ENCODE measurements at places on chromosomes 2 and 18. TPM values are rescaled to one million over a fixed set of nuclear protein-coding genes. Genes with fewer than 3 reads are reported as not detected.

DNA sequence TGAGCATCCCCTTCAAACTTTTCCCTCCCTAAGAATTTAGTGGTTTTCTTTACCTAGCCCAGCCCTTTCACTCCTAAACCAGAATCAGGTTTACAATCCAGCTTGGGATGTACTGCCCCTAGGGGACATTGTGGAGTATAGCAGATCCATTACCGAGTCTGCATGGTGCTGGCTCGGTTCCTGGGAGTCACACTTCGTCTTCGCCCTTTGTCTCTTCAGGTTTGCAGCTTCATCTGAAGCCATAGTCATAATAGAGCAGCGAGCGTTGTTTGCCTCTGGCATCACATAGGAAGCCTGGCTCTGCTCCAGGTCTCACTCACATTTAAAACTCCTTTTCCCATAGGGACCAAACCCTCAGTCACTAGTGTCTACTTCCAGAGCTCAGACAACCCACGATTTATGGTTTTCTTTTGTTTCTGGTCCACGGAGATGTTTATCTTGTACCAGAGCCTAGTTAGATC is 16.8 kb upstream of the LYPD6 start:
- DNase-seq = no peak

GRCh38 chr2:241686324-241686649 is 328 bp downstream of the DTYMK start:
- no peak for DNase-seq

SDC1 gene
- 1.4 TPM for total RNA-seq

DNA sequence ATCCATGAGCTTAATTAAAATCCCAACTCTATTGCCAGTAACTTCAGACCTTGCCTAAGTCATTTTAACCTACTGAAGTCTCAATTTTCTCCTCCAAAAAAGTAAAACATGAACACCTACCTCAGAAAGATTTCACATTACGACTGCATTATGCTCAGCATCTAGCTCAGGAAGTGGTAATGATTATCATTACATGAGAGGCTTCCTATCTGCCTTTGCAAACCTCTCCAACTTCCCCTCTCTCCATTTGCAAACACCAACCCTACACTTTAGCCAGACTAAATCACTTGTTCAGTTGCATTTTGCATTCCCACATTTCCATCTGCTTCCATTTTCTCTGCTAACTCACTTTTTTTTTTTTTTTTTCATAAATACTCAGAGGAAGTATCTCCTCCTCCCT is 6.8 kb downstream of the SLC38A11 start:
- no peak for DNase-seq

DNA sequence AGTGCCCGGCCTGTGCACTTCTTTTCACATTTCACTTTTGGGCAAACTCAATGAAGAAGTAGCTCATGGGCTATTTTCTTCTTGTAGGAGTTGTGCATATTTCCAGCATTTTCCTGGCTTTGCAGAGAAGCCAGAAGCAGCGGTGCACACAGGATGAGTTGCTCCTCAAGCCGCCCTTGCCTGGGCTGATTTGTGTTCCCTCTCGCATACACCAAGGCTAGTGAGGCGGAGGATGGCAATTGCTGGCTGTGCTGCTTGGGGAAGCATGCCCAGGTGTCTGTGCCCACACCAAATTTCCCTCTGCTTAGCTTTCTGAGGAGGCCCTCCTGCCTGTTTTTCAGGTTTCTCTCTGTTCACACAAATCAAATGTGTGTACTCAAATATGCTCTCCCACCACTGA is 85.4 kb upstream of the TMEM200C start:
- no peak for DNase-seq

GRCh38 chr2:217976301-217976700 is 26.5 kb downstream of the TNS1 start:
- no peak for DNase-seq

- no peak for DNase-seq
Measured at GRCh38 chr2:226865710-226866109, 29.9 kb downstream of the RHBDD1 start.

DNA sequence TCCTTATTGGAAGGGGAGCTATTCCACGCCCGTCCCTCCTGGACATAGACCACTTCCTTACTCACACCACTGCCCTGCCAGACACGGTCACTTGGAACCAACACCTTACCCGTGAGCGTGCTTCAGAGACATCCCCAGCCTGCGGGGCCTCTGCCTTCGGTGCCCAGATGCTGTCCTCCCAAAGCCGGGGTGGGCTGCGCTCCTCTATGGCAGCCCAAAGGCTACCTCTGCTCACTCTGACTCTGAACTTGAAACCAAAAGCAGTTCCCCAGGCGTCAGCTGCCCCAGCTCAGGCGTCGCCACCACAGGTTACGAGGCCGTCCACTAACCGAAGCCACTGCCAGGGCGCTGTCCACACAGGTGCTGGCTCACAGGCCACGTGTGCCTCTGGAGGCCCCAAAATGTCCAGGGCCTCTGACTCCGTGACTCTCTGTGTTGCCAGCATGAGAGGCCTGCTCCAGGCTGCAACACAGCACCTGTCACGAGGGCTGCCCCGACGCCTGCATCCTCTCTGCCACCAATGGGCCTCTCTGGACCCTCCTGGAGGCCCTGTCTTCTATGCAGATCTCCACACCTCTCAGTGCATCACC is 23.8 kb downstream of the HDAC4 start:
- DNase-seq = no peak

CROCC2 gene
- total RNA-seq = 0.13 TPM

LAMA1 gene
- 3.1 TPM for total RNA-seq

SKA1 gene
- total RNA-seq = 0.52 TPM

- no peak for DNase-seq
Measured at GRCh38 chr2:107810734-107811133, 16.0 kb upstream of the RGPD4 start.

DNA sequence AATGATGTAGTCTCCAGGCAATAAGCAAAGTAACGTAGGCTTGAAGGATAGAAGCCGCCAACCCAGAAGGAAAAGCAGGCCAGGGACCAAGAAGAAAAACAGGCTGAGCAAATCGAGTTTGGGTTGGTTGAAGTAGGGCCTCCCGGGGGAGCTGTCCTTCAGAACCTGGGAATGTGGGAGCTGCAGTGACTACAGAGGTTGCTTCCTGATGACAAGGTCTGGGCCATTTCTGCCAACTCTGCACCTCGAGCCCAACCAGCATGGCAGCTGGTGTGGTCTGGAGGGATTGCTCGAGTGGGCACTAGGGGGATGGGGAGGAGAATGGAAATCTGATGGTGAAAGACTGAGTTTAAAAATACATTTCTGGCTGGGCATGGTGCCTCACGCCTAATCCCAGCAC is 14.1 kb downstream of the ACMSD start:
- DNase-seq = no peak

DNA sequence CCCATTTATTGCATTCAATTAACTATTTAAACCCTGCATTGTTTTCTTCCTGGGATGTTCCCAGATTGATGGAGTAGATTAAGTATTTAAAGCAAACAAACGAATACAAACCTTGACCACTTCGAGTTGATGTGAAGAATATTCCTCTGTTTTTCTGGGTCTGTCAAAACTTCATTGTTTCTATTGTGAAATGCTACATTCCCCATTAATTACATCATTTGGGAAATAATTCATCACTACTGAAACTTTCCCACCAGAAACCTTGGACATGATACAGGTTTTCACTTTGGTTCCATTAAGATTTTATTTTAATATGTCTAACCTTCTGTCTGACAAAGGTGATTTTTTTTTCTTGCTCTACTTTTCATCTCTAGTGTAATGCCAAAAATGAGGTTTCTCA is 365.1 kb upstream of the ETAA1 start:
- DNase-seq = no peak

DNA sequence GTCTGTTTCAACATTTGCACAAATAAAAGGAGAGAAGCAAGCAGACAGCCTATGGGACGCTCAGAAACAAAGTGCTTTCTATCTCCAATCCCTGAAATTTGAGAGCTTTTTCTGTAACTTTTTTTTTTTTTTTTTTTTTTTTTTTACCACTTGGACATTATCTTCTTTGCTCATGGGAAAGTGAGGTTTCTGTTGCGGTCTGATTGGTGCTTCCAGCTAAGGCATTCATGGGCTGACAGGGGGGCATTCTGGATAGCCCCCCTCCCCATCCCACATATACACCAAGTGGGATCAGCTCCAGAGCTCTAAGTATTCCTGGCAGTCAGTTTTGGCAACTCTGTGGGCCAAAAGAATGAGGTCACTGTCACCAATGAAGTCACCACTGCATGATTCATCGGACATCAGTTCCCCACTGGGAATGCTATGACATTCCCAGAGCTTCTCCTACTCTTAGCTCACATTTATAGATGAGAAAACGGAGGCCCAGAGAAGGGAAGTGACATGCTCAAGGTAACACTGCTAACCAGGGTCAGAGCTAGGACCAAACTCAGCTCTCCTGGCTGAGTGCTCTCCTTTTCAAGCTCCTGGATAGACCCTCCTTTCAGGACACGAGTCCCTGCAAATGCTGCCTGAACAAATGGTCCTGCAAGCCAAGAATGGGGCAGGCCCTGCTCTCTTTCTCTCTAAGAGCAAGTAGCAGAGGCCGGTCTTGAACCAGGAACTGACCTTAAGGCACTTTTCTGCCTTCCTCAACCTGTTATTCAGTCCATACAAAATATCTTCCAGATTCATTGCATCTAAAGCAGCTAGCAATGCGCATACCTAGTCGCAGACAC is 61.3 kb downstream of the TMEM247 start:
- no peak for DNase-seq

- DNase-seq = no peak
Measured at GRCh38 chr2:47720559-47720958, 62.4 kb upstream of the MSH6 start.

BMP10 gene
- not detected for total RNA-seq

DNA sequence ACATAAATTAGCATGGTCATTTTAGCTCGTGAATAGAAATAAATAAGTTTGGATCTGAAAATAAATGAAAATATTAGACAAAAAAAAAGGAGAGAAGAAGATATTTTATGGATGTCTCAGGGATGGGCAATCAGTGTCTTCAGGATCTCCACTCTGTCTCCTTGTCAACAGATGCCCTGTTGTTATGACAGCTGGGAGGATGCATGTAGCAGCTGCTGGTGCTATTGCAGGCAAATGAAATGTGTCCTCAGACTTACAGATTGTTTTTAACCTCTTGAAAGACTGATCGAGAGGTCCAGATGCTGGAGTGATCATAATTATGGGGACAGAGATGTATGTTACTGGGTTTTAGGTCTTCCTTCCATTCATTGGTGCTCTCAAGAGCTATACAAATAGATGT is 24.7 kb upstream of the ARL4C start:
- no peak for DNase-seq

GRCh38 chr2:98444436-98445176 is at the start of gene INPP4A:
Gene INPP4A, plus strand, starts transcription at chr2:98444858. Its CDS starts 75,191 bp downstream, at chr2:98520049.
- DNase-seq = peak; percentile 92

DNA sequence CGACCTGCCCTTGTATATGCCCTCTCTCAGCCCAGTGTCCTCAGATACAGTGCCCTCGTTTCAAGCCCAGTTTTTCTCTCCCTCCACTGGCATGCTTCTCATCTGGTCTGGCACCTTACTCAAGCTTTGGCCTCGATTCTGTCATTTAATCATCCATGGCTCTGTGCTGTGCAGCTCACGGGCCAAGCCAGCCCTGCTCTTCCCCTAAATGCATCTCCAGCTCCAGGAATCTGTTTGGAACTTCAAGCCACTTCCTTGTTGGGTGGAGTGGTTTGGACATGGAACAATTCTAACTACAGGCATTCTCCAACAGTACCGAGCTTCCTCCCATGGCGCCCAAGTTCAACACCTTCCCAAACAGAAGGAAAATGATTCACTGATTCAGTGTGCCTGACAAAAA is 76.7 kb upstream of the ZNF397 start:
- DNase-seq = no peak

GRCh38 chr2:43115881-43116280 is 110.5 kb downstream of the ZFP36L2 start:
- DNase-seq = no peak

GLI2 gene
- 18.5 TPM for total RNA-seq

GREB1L gene
- 5.1 TPM for total RNA-seq

- DNase-seq = peak; percentile 29
Measured at GRCh38 chr2:46381263-46381849, 84.1 kb downstream of the EPAS1 start.

DNA sequence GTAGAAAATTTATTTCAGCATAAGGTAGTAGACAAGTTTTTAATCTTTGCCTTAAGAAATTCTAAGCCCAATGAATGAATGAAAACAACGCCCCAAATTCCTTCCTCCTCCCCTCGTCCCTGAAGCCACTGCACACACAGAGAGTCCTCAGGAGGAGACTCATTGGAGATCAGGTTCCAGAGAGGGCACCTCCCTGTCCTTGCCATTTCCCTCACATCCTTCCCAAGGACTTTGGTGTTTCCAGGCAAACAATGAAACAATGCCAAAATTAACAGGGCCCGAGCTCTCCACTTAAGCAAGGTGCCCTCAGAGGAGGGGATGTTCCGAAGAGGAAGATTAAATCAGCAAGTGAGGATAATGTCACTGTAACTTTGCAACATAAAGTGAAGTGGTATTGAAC is 240.7 kb downstream of the DCDC2C start:
- DNase-seq = no peak

GRCh38 chr2:203412546-203413331 is 84.5 kb downstream of the ABI2 start:
- DNase-seq = no peak

IL1B gene
- 9.3 TPM for total RNA-seq

DNA sequence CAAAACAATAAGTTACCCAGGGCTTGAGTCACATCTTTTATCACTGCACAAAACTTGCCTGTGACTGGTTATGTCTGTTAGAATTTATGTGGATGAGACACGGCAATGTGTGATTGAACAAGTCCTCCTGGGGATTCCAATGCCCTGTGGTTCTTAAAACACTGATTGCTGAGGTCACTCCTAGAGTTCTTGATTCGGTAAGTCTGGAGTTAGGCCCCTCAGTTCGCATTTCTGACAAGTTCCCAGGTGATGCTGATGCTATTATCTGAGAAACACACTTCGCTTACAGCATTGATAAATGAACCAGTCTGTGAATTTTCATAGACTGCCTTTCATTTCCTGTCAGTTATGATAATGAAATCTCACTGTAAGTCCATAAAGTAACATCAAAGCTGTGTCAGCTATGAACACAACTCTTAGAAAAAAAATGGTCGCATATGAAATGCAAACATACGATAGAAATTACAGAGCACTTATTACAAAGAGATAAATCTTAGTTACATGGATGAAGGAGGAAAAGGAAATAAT is 214.0 kb downstream of the DLGAP1 start:
- no peak for DNase-seq

GRCh38 chr2:36380624-36381481 is 25.3 kb downstream of the CRIM1 start:
- no peak for DNase-seq

DNA sequence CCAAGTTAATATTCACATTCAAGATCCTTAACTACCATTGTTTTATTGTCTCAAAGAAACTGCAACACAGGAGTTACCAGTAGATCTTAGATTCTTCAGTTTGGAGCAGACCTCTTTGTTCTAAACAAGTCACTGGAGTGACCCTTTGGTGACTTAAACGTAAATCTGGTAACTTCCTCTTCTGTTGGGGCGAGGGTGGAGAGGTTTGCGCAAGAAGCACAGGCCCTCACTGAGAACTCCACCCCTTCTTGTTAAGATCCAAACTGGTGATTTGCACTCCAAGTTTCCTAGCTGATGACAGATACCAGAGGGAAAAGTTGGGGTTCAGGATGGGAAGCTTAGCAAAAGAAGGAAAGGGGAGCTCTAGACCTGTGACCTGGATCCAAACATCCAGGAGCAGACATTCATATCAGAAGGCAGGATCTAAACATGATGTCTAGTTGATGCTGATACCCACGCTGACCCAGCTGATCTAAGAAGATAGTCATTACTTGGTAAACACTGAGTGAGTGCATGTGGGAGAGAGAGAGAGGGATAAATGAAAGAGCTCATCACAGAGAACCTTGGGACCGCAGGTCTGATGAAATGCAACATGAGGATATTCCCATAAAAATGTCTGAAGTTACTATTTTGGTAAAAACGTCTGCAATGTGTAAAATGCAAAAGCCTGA is 256.0 kb downstream of the CDH20 start:
- no peak for DNase-seq

Data from aorta (tissue), 5 donors.